Tibial nerve (tissue), 4 donors: ENCODE measurements at places on chromosomes 4 and X. TPM values are rescaled to one million over a fixed set of nuclear protein-coding genes. Genes with fewer than 3 reads are reported as not detected.

Gene VCX3A
- total RNA-seq, result not detected

Gene TEX13D
- total RNA-seq, result not detected

Gene HSFX4
- total RNA-seq, result not detected

Gene FRMPD3
- total RNA-seq, result not detected

Gene LRP2BP
- total RNA-seq, result 3.6 TPM
